IMR-90 (cell line): ENCODE measurements at places on chromosomes 4 and X. TPM values are rescaled to one million over a fixed set of nuclear protein-coding genes. Genes with fewer than 3 reads are reported as not detected.

Gene DCLK2
- polyA plus RNA-seq: 13.2 and 15.5 TPM in 2 replicates

DNA sequence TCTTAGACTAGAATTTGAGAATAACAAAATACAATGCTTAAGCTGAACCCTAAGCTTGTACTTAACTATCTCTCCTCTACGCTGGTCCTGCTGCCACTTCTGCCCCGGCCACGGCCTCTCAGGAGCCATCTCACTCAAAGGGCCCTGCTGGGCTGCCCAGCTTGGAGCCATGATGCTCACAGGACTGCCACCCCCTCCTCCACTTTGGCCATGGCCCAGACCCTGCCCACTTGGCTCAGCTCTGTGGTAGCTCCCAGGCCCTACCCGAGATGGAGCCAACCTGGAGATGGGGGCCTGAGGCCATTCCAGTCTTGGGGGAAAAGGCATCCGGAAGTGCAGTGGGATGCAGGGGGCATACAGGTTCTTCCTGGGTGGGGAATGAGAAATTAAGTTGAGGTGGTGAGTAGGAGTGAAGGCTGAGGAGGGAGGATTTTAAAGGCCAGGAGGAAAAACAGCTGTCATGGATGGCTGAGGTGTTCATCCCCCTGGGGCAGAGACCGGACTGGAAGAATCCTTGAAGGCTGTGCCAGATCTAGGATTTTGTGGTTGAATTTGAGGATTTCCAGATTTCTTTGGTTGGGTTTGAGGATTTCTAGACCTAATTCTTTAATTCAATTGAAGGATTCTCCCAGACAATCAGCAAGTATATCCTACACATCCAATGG lies 824 bp downstream of the SASH3 start:
- H3K27ac ChIP-seq: no peak overlapping the region
- no peak for DNase-seq
- no peaks in the 10 kb centered on the region for H3K36me3 ChIP-seq
- no peaks in the 10 kb centered on the region for H3K4me1 ChIP-seq

GRCh38 chr4:169279108-169279507 lies 8.4 kb upstream of the SH3RF1 start:
- H3K27ac ChIP-seq: no peak overlapping the region
- H3K4me3 ChIP-seq: no peak overlapping the region
- H3K4me1 ChIP-seq: peaks cover 3% of the 10 kb centered on the region; the same call in 1 of the 2 replicates
- H3K36me3 ChIP-seq: no peaks in the 10 kb centered on the region

Gene RS1
- not detected in 2 replicates for polyA plus RNA-seq

DNA sequence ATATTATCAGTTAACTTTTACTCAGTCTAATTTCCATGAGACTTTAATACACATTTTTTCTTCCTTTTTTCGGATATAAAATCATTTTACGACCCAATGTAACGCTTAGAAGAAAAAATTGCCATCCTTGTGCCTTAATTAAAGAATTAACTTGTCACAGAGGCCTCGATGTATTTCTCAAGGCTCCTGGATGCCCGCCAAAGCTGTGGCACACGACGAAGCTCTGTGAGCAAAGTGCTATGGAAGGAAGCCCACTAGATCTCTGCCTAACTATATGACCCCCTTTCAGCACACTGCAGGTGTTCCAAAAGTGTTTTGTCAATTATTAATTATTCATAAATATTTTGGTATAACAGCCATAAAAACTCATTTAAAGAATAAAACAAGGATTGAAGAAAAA lies 54.4 kb downstream of the TAPT1 start:
- H3K27ac ChIP-seq: no peak overlapping the region
- no peak overlapping the region for H3K4me3 ChIP-seq
- H3K27me3 ChIP-seq: no peaks in the 10 kb centered on the region
- no peaks in the 10 kb centered on the region for H3K4me1 ChIP-seq
- no peak for DNase-seq

DNA sequence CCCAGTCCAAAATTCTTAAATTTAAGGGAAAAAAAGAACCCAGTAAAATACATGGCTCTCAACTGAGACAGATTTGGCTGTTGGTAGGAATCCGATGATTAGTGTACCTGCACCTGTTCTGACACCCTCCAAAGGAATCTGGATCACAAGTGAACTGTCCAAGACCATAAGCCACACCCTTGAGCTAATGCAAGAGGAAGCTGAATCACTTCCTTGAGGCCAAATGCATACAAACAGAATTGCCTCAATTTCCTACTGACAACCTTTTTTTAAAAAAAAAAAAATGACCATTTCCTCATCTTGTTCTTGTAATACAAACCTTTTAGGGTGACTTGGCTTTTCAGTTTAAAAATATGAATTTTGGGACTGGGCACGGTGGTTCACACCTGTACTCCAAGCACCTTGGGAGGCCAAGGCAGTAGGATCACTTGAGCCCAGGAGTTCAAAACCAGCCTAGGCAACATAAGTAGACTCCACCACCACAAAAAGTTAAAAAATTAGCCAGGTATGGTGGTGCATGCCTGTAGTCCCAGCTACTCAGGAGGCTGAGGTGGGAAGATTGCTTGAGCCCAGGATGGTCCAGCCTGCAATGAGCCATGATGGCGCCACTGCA lies 10.7 kb upstream of the FBXL5 start:
- H3K27ac ChIP-seq: no peak overlapping the region
- DNase-seq: peak; percentile 58
- 0 out of 2 replicates have a peak, but pooled peaks cover 1% of the 10 kb centered on the region for H3K36me3 ChIP-seq
- H3K4me1 ChIP-seq: peaks cover 5% of the 10 kb centered on the region; the same call in 1 of the 2 replicates
- no peaks in the 10 kb centered on the region for H3K27me3 ChIP-seq

Gene HTR2C
- not detected in 2 replicates for polyA plus RNA-seq

Gene F8A1
- 7.7 and 8.3 TPM in 2 replicates for polyA plus RNA-seq

- no peaks in the 10 kb centered on the region for H3K36me3 ChIP-seq
- no peak overlapping the region for H3K27ac ChIP-seq
- DNase-seq: peak; percentile 89
- no peak overlapping the region for H3K4me3 ChIP-seq
- no peaks in the 10 kb centered on the region for H3K27me3 ChIP-seq
- peaks cover 2% of the 10 kb centered on the region; the same call in 1 of the 2 replicates for H3K4me1 ChIP-seq
Measured at GRCh38 chr4:26992657-26993361, 132.2 kb downstream of the STIM2 start.

- H3K27me3 ChIP-seq: no peaks in the 10 kb centered on the region
- DNase-seq: peak; percentile 65
- no peaks in the 10 kb centered on the region; the same call in 1 of the 2 replicates for H3K4me1 ChIP-seq
- no peak overlapping the region for H3K27ac ChIP-seq
Measured at GRCh38 chr4:4606321-4606720, 64.5 kb upstream of the STX18 start.

GRCh38 chrX:115013705-115014104 lies 3.7 kb downstream of the IL13RA2 start:
- no peak overlapping the region for H3K4me3 ChIP-seq
- peak; percentile 57 for DNase-seq
- H3K27ac ChIP-seq: no peak overlapping the region
- no peaks in the 10 kb centered on the region for H3K36me3 ChIP-seq
- no peaks in the 10 kb centered on the region for H3K27me3 ChIP-seq
- H3K4me1 ChIP-seq: no peaks in the 10 kb centered on the region

GRCh38 chr4:80077639-80078038 lies 4.6 kb upstream of the ANTXR2 start:
- DNase-seq: peak; percentile 69
- H3K27ac ChIP-seq: no peak overlapping the region
- H3K27me3 ChIP-seq: no peaks in the 10 kb centered on the region
- H3K36me3 ChIP-seq: no peaks in the 10 kb centered on the region
- no peak overlapping the region for H3K4me3 ChIP-seq

Gene GUF1
- 8.3 and 9.9 TPM in 2 replicates for polyA plus RNA-seq

DNA sequence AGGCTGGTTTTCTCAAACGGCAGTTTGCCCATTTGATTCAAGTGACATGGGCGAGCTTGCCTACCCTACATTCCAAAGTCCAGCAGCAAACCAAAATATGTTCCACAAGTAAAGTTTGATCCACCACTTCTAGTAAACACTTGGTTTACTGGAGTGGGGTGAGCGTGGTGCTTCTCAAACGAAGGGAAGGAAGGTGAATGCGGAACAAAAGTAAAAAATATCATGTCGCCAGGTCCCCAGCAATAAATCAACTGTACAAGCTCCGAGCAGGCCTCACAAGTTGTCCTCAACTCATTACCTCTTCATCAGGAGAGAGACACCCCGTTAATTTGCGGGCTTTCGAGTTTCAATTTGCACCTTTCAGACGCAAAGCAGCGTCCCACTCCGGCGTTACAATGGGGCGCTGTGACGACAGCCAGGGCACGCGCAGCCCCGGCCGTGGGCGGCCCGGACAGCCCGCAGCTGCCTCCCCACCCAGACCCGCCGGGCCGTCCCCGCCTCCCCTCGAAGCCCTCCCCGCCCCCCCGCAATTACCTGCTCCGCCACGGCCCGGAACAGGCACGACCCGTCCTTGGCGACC lies 1.0 kb downstream of the OTUD4 start:
- H3K4me1 ChIP-seq: no peaks in the 10 kb centered on the region; the same call in 1 of the 2 replicates
- peak overlapping the region; percentile 76 for H3K27ac ChIP-seq
- peak overlapping the region; percentile 77 for H3K4me3 ChIP-seq

- no peak overlapping the region for H3K27ac ChIP-seq
- H3K4me3 ChIP-seq: no peak overlapping the region
- H3K4me1 ChIP-seq: no peaks in the 10 kb centered on the region
- DNase-seq: no peak
Measured at GRCh38 chrX:40433160-40433559, 147.6 kb upstream of the ATP6AP2 start.

DNA sequence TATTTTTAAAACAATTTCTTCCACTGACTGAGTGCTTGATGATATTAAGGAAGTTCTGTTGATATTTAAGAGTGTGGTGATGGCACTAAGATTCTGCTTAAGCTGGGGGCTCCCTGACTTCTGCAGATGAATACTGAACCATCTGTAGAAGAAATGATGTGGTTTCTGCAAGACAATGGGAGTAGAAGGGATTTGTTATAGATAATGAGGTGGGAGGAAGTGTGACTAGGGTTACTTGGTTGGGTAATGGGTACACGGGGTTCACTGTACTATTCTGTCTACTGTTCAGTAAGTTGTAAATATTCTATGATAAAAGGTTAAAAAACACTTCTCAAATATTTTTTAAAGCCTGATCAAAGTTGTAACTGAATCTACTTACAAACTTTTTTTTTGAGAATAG lies 60.9 kb upstream of the TXK start:
- no peaks in the 10 kb centered on the region for H3K36me3 ChIP-seq
- peaks cover 4% of the 10 kb centered on the region; the same call in 1 of the 2 replicates for H3K4me1 ChIP-seq
- no peak for DNase-seq

GRCh38 chr4:105145903-105146275 lies 787 bp upstream of the TET2 start:
- no peaks in the 10 kb centered on the region for H3K36me3 ChIP-seq
- peak overlapping the region; percentile 24; the same call in 1 of the 2 replicates for H3K27ac ChIP-seq
- H3K27me3 ChIP-seq: no peaks in the 10 kb centered on the region
- peak overlapping the region; percentile 94 for H3K4me3 ChIP-seq

DNA sequence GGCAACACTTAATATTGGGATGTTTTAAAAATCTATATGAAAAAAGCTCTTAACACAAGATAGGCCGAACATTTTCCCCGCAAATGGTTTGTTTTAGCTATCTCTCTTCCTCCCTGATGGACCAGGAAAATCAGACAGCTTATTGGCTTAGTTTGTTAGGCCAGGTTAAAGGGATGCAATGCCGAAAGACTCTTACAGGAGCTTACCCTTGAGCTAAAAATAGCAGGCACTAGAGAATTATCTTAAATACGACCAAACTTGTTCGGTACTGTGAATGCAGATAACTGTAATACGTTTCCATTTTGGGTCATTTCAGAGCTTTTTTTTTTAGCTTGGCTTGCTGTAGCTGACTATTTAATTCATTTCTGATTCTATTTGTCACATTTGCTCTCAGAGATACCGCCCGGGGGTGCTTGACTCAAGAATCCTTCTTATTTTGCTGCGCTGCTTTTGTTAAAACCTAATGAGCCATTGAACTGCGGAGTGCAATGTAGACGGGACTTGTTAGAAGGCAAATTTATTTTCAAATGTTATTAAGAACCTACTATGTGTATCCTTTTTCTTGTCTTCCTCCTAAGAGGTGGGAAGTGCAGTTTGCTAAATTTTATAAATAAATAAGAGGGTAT lies 23.3 kb downstream of the PPARGC1A start:
- no peak overlapping the region for H3K27ac ChIP-seq
- no peak for DNase-seq
- peaks cover 6% of the 10 kb centered on the region for H3K27me3 ChIP-seq
- no peaks in the 10 kb centered on the region for H3K36me3 ChIP-seq
- H3K4me3 ChIP-seq: no peak overlapping the region

- no peak within 1 kb of the TSS for H3K27ac ChIP-seq
- H3K27me3 ChIP-seq: peaks cover 7% of the 10 kb centered on the region; the same call in 1 of the 2 replicates
- no peaks in the 10 kb centered on the region for H3K4me1 ChIP-seq
- no peak for DNase-seq
- no peaks in the 10 kb centered on the region for H3K36me3 ChIP-seq
- peak within 1 kb of the TSS; percentile 37 for H3K4me3 ChIP-seq
Measured at GRCh38 chr4:167234316-167234881, at the start of gene SPOCK3. SPOCK3 (minus strand) TSS chr4:167234494.

- H3K4me3 ChIP-seq: no peak within 1 kb of the TSS
- no peak for DNase-seq
- H3K27ac ChIP-seq: no peak within 1 kb of the TSS
- H3K4me1 ChIP-seq: no peaks in the 10 kb centered on the region
Measured at GRCh38 chrX:30246769-30247489, at the start of gene MAGEB1. MAGEB1 (plus strand) TSS chrX:30247146; CDS start chrX:30250494, 3,348 bp downstream.

GRCh38 chr4:94011190-94011589 lies 182.6 kb downstream of the ATOH1 start:
- no peak overlapping the region for H3K4me3 ChIP-seq
- no peaks in the 10 kb centered on the region for H3K27me3 ChIP-seq
- H3K27ac ChIP-seq: no peak overlapping the region
- no peaks in the 10 kb centered on the region for H3K4me1 ChIP-seq
- DNase-seq: no peak

Gene DNAAF6
- polyA plus RNA-seq: not detected in 2 replicates
